Iris pigment epithelial cell (primary cell): ENCODE measurements at places on chromosomes 1 and 21.
A peak's percentile ranks its signal among the peaks of the same experiment; 100 is the strongest.

DNA sequence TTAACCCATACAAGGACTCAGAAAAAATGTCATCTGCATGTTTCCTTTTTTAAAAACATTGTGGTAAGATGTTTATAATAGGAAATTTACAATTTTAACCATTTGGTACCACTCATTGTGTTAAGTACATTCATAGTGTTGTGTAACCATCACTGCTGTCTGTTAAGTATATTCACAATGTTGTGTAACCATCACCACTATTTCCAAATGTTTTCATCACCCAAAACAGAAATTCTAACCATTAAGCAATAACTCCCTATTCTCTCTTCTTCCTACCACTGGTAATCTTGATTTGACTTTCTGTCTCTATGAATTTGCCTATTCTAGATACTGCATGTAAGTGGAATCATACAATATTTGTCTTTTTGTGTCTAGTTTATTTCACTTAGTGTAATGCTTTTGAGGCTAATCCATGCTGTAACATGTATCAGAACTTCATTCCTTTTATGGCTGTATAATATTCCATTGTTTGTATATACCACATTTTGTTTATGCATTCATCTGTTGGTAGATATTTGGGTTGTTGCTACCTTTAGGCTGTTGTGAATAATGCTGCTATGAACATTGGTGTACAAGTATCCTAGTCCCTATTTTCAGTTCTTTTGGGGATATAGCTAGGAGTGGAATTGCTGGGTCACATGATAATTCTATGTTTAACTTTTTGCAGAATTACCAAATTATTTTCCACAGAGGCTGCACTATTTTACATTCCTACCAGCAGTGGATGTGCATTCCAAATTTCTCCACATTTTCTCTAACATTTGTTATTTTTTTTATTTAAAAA is 14.1 kb downstream of the HIPK1 start:
- DNase-seq: peak; percentile 77

GRCh38 chr21:36235058-36235582 is 78.5 kb downstream of the DOP1B start:
- peak; percentile 9 for DNase-seq

DNA sequence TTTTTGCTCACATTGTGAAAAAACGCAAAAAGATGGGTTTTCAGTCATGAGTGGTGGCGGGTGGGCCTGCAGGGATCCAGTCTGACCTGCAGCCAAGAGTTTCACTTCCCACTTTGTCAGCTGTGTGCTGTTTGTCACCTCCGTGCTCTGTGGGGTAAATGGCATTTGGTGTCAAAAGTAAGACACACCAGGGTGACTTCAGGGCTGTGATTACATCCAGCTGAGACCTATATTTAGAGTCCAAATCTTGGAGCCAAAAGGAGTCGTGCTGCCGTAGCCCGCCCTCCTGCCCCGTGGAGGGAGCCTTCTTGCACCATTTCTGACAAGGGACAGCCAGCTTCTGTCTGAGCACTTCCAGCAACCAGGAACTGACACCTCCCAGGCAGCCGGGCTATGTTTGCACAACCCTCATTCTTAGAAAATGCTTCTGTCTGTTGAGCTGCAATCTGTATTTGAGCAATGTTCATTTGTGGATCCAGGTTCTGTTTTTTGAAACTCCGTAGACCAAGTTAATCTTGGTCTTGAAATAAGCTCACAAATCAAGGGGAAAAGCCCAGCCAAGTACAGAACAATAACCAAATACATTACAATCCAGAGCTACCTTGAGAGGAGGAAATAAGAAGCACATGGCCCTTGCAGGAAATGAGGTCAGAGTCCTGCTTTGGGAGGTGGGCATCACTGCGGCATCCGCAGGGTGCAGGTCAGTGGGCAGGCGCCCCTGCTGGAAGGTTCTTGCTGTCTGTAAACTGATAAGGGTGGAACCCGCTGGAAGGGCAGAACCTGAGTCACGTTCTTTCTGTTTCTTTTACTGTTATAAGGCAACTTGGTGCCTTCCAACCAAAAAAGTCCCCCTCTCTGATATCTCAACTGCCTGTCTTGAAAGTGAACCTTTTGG is 14.4 kb downstream of the ABCG1 start:
- DNase-seq: peak; percentile 23

DNA sequence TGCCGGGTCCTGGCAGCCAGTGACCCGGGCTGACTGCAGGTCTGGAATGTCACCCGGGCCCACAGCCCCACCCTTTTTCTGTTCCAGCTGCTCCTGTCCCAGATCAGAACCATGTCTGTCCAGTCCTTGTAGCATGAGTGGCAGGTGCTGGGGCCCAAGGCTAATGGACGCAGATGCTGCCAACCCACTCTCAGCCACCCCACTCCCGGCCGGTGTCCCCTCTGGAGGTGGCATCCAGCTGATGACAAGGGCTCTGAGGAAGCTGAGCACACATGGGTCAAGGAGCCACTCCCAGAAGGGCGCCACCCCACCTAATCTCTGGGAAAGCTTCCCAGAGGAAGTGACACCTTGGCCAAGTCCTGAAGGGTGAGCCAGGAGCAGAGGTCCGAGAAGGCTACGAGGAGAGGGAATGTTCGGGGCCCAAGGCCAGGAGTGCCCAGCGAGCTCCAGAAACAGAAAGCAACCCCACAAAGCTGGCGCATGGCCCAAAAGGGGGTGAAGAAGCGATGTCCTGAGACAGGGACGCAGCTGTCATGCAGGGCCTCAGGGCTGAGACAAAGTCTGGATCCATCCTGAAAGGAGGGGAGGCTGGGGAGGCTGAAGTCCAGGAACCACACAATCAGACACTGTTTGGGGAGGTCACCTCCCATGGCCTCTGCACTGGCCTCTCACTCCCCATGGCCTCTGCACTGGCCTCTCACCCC is 39.5 kb downstream of the ACOT7 start:
- no peak for DNase-seq

GRCh38 chr1:203954788-203955552 is 93.6 kb downstream of the SNRPE start:
- peak; percentile 12 for DNase-seq

- DNase-seq: no peak
These were observed 17.1 kb downstream of the ATP6V1G3 start for GRCh38 chr1:198523182-198523950.

DNA sequence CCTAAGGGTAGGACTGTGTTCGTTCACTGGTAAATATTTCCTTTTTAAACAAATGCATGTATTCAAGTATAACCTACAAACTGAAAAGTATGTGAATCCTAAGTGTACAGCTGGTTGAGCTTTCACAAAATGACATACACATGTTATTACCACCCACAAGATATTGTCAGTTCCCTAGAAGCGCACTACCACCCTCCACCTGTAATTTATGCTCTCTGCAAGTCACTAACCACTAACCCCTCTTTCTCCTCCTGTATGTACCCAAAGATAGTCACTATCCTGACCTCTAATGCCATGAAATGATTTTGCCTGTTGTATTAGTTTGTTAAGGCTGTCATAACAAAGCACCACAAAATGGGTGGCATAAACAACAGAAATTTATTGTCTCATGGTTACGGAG is 82.8 kb upstream of the CHODL start:
- DNase-seq: no peak

DNA sequence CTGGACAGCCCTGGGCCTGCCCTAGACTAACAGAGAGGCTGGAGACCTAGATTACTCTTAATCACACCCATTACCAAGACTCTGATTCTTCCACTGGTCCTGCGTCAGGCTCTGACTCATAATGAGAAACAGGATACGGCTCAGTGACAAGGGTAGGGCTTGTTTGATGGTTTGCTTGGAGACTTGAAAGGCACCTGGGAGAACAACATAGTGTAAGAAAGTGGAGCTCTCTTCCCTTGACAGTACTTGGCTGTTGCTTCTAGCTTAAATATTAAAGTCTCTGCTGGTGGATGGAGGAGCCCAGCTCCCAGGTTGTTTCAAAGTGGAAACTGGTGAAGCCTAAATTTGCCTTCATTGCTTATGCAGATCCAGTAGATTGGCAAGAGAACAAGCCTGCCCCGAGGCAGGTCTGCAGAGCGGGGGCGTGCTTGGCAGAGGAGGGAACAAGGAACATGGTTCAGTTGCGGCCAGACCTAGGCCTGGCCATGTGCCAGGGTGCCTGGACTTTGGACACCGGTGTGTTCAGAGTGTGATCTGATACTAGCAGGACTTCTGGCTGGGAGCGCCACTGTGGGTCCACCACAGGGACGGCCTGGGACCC is 480.6 kb downstream of the CAMTA1 start:
- DNase-seq: peak; percentile 90

- DNase-seq: no peak
These were observed 1.3 kb upstream of the CCT8 start for GRCh38 chr21:29074783-29075182.

DNA sequence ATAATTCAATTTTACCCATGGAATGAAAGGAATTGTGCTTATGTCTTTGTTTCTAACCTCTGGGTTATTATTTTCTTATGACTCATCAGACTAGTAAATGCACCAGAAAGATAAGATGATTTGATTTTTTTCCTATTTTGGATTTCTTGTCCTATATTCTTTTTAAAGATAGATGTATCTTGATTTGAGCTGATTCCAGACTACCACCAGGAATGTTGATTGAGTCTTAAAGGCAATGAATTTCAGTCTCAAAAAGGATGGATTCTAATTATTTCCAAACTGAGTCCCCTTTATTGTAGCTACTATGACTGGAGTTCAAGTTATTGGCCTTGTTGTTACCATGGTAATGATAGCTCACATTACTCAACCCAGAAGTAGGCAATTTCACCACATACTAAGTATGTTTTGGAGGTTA is 95.8 kb upstream of the RGS4 start:
- peak; percentile 92 for DNase-seq

- DNase-seq: no peak
These were observed 115.4 kb upstream of the TIAM1 start for GRCh38 chr21:31459457-31459856.

DNA sequence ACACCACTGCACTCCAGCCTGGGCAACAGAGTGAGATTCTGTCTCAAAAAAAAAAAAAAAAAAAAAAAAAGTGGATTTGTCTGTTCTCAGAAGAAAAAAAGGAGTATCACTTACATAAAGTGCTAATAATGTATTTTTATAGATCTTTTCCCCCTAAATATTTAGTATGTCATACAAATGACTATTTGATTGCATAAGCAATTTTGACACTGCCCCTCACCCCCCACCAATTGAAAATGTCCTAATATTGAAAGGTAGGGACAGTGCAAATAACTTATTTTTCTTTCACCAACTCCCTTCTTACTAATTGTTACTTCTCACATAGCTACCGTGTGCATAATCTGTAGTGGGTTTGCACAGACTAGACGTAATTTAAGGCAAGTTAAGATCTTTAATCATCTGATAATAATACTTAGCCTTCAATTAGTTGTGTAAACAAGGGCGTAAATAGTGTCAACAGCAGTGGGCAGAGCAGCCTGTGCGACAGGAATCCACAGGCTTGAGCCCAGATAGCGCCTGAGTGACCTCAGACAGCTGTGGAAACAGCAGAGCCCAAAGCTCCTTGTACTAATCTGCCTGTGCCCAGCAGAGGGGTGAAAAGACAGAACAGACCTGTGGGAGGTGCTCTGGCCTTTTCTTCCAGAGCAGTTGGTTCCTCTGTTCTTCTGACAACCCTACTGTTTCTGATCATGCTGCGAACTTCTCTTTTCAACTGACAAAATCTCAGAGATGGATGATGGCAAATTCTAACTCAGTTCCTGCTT is 4.5 kb upstream of the IER5 start:
- peak; percentile 39 for DNase-seq

GRCh38 chr1:74731399-74732052 is 1.3 kb downstream of the CRYZ start:
- peak; percentile 18 for DNase-seq

DNA sequence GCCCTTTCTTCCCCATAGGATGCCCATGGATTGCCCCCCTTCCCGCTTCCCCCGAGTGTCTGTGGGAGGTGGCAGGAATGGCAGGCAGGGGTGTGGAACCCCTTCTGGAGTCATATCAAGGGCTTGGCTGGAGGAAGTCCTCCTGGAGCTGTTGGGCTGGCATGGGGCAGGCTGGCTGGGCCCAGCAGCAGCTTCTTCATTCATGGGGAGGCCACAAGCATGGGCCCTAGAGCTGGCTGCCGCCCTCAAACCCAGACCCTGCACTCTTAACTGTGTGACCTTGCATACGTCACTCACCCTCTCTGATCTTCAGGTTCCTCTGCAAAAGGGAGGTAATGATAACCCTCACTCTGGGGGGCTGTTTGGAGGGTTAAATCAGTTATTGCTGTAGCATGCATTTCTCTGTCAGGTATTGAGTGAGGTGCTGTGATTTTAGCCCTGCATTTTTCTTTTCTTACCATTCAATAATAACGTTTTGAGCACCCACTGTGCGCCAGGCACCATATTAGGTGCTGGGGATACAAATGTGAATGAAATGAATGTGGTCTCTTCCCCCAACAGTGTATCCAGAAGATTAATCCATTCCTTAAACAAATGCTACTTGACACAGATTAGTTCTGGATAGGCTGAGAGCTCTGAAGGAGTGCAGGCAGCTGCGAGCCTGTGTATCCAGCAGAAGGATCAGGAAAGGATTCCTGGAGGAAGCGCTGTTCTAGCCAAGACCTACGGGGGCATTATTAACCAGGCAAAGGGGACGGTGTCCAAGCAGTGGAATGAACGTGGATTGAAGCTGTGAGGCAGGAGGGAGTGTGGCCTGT is 9.3 kb downstream of the PCSK9 start:
- no peak for DNase-seq

- no peak for DNase-seq
These were observed 113.1 kb downstream of the PBX1 start for GRCh38 chr1:164671966-164672571.

DNA sequence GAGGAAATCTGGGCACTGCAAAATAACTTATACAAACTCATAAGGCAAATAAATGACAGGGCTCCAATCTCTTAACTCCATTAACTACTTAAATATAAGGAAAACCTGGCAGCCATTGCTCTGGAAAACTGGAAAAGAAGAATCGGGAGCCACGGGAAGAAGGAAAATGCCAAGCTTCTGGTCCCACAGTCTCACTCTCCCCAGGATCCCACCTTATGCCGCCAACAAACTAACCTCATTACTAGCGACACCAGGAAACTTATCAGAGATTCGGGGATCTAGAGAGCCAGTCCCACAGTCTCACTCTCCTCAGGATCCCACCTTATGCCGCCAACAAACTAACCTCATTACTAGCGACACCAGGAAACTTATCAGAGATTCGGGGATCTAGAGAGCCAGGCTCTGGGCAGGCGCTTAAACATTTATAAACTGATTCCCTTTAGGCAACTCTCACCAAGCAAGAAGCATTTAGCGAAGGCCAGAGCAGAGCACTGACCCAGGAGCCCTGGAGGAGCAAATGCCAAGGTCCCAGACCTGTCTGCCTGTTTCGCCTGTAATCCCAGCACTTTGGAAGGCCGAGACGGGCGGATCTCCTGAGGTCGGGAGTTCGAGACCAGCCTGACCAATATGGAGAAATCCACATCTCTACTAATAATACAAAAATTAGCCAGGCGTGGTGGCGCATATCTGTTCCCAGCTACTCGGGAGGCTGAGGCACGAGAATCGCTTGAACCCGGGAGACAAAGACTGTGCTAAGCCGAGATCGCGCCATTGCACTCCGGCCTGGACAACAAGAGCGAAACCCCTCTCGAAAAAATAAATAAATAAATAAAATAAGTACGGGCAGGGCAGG is 720 bp downstream of the PSMB2 start:
- DNase-seq: no peak

- DNase-seq: no peak
These were observed 646 bp downstream of the MAPKAPK2 start for GRCh38 chr1:206685334-206685768.

GRCh38 chr1:187262731-187263130 is 434.0 kb downstream of the PLA2G4A start:
- no peak for DNase-seq

GRCh38 chr1:95650631-95651030 is 416.6 kb downstream of the RWDD3 start:
- no peak for DNase-seq

- no peak for DNase-seq
These were observed 763 bp downstream of the SIKE1 start for GRCh38 chr1:114779722-114780121.

- DNase-seq: no peak
These were observed 383 bp downstream of the CD48 start for GRCh38 chr1:160711276-160711601.
